ENCODE measurements at places on chromosomes 1 and 21.

DNA sequence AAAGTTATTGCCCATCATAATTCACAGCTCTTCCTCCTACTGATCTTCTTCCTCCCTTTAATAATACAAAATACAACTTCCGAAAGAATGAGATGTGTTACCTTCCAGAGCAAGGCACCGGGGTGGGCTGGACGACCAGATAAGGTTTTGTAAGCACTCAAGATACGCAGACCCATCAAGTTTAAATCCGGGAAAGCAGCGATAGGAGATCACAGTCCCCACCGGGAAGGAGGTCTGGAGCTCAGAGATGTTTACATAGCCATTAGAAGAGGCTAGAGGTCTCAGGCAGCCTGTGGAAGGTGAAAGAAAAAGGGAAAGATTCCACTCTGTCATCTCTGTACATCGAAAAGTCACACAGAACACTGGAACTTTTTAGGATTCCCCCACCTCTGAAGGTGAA, 99.4 kb downstream of the SUSD4 start:
- no peak for DNase-seq

GRCh38 chr1:31510853-31511789, 65.2 kb upstream of the TINAGL1 start:
- no peak for DNase-seq

- DNase-seq: no peak
These were observed 19.7 kb upstream of the ARF1 start for GRCh38 chr1:228062812-228063211.

- DNase-seq: no peak
These were observed 30.9 kb downstream of the TNFSF4 start for GRCh38 chr1:173176246-173176645.

DNA sequence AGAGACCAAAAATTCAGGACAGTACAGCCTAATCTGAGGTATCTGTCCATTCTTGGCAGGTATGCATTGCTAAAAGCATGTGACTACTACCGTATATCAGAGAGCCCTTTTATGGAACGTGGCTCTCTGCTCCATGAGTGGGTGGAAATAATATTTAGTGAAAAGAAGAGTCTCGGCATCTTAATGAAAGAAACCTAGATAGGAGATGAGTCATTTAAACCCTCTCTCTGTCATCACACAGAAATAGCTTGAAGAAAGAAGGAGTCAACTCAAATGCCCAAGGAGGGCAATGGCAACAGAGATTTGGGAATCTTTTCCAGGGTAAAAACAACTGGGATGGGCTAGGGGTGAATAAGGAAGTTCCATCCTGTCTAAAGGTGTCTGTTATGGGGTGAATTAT, 528.2 kb downstream of the SMYD3 start:
- no peak for DNase-seq

GRCh38 chr1:42680055-42680454, 2.2 kb upstream of the YBX1 start:
- no peak for DNase-seq

GRCh38 chr1:29237852-29238619, 1.7 kb downstream of the PTPRU start:
- DNase-seq: no peak

GRCh38 chr1:116166655-116167054, 55.5 kb downstream of the MAB21L3 start:
- no peak for DNase-seq

- no peak for DNase-seq
These were observed 97.3 kb downstream of the GLIS1 start for GRCh38 chr1:53641481-53642214.

- no peak for DNase-seq
These were observed 45.0 kb upstream of the SLC35F3 start for GRCh38 chr1:233859446-233859845.

DNA sequence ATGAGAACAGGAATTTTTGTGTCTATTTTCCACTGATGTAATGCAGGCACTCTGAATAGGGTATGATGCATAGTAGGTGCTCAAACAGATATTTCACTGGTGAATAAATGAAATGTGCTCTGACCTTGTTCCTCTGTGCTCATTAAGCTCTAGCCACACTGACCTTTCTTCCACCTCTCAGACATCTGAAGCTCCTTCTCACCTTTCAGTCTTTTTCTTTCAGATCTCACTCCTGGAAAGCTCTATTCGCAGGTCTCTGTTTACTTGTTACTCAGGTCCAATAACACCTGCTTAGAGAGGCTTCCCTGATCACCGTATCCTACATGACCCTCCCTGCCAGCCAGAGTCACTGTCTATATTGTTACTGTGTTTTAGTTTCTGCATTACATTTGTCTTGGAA, 59.2 kb upstream of the IVNS1ABP start:
- no peak for DNase-seq

- DNase-seq: peak; percentile 36
These were observed 26.0 kb downstream of the MACF1 start for GRCh38 chr1:39230261-39231190.

GRCh38 chr1:219991511-219991810, 54.8 kb downstream of the EPRS1 start:
- no peak for DNase-seq

Measured in H1 (cell line).